NCI-H1105 (cell line): ENCODE measurements at places on chromosomes 2 and 18.

DNA sequence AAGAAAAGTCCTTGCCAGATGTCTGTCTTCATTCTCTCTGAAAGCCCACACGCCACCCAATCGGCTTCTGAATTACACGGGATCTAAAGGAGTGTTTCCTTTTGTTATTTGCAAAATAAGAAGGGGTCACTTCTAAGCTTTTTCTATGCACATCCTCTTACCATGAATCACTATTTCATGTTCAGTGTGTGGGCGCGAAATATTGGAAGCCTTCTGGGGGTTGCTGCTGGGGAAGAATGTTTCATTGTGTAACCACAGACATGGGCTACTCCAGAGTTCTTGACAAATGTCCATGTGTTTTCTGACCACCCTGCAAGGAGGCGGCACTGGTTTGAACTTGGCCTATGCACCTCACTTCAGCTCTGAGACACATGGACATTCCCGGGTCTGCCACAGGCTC lies 133.6 kb upstream of the APCDD1 start:
- no peak for DNase-seq

GRCh38 chr2:1862608-1863280 lies 118.4 kb upstream of the PXDN start:
- DNase-seq: no peak

- peak; percentile 84 for DNase-seq
These were observed 3.6 kb downstream of the PAPOLG start for GRCh38 chr2:60759654-60760053.

GRCh38 chr2:102147935-102148334 lies 5.4 kb downstream of the IL1R1 start:
- DNase-seq: no peak

- DNase-seq: no peak
These were observed 4.9 kb downstream of the IRS1 start for GRCh38 chr2:226794751-226795171.

DNA sequence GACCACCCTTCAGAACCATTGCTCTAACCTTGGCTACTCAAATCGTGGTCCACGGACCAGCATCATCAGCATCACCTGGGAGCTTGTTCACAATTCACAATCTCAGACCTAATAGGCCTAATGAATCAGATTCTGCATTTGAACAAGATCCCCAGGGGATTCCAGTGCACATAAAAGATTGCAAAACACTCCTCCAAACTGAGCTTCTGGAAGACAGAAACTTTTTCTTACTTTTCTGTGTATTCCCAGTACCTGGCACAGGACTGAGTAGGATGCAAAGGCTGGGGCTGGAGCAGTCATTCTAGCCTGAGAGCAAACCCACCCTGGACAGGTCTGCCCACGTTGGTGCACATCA lies 115.1 kb upstream of the COPS8 start:
- DNase-seq: no peak

DNA sequence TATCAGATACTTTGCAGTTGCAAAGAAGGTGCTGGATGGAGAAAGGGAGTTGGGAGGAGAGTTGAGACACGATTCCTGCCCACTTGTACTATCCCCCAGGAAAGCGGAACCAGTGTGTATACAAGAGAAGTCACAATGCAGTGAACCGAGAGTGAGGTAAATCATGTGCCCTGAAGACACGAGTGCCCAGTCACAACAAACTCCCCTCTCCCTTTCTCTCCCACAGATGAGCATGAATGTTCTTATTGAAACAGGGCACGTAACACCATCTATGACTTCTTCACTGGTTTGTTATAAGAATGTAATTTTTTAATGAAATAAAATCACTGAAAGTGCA lies 155.7 kb downstream of the IRS1 start:
- no peak for DNase-seq

DNA sequence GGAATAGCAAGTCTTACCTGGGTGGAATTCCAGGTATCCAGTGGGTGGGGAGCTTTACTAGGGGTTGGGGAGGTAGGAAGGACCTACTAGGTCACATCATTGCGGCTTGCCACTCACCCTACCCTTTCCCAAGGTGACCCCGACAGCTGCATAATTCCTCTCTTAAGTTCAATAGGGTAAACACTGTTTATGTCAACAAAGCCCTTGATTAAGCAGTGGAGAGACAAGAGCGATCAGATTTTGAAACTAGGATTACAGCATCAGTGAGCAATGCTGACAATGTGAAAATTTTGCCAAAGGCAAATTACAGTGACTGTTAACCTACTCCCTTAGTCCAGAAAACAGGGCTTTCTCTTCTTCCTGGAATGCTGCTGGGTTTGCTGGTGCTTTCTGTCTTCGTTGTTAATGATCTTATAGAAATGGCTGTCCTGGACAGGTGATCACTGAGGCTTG lies 14.5 kb downstream of the SLC19A3 start:
- no peak for DNase-seq

- DNase-seq: no peak
These were observed 28.2 kb upstream of the EPAS1 start for GRCh38 chr2:46269001-46269400.

DNA sequence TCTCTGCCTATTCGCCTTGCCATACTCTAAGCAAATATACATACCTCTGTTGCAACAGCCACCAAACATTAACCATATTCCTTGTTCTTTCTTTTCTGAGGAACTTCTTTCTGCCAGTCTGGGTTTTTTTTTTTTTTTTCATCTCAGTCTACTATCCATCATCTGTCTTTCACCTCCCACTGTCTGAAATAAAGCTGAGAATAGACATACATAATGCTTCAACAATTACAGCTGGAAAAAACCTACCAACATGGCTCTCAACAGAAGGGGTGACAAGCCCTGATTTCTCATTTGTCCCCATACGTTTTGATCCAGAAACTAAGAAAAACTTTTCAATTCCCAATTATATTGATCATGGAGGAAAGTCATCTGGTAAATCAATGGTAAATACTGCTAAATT lies 728.8 kb upstream of the POU3F3 start:
- no peak for DNase-seq

DNA sequence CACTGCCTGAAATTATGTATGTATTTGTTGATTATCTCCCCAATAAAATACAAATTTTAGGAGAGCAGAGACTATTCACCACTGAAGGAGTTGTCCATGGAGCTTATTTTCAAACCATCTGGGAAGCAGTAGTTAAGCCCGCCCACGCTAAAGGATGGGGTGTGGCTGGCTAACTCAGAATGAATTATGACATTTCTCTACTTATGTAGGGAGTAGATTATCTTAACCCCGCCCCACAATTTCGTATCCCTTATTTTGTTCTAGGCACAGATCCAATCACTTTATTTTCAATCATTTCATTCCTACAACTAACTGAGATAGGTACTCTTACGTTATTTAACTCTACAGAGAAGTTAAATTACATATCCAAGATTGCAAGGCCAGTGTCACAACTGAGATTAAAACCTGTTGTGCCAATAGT lies 1.4 kb upstream of the LAPTM4A start:
- DNase-seq: peak; percentile 24

GRCh38 chr2:46232860-46233259 lies 64.3 kb upstream of the EPAS1 start:
- DNase-seq: no peak

GRCh38 chr18:33839452-33840211 lies 261.6 kb downstream of the ASXL3 start:
- DNase-seq: peak; percentile 92

DNA sequence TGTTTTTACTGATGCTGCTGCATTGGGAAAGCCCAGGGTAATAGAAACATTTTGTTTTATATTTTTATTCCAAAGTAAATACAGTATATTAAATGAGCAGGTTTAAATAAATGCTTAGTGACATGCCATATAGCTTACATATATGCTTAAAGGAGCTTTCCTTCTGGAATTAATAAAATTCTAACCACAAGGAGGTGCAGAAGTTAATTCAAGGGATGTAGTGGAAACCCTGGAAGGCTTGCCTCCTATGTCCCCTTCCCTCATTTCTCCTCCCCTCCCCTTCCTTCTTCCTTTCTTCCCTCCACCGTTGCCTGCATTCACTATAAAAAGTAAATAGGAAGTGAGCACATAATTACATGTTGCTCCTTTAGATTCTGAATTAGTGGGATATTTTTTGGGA lies 96.3 kb downstream of the UBE2E3 start:
- no peak for DNase-seq

DNA sequence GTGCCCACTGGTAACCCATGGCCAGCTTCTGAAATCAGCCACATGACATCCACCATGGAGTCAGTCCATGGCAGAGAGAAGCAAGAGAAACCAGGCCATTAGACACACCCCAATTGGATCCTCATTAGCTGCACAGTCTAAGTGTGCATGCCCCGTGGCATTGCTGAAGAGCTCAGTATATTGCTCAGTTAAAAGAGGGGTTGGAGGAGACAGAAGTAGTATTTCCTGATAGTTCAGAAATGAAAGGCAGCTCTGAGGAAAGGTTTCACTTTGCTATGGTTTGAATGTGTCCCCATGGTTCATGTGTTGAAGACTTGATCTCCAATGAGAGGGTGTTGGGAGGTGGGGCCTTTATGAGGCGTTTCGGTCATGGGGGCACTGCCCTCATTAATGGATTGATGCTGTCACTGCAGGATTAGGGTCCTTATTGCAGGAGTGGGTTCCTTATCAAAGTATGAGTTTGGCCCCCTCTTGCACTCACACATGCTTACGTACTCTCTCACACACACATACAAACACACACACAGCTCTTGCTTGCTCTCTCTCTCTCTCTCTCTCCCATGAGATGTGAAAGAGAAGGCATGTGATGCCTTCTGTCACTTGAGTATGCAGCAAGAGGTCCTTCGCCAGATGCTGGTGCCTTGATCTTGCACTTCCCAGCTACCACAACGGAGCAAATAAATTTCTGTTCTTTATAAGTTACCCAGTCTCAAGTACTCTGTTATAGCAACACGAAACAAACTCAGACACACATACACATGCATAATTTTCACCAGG lies 58.0 kb downstream of the TMEM163 start:
- no peak for DNase-seq

DNA sequence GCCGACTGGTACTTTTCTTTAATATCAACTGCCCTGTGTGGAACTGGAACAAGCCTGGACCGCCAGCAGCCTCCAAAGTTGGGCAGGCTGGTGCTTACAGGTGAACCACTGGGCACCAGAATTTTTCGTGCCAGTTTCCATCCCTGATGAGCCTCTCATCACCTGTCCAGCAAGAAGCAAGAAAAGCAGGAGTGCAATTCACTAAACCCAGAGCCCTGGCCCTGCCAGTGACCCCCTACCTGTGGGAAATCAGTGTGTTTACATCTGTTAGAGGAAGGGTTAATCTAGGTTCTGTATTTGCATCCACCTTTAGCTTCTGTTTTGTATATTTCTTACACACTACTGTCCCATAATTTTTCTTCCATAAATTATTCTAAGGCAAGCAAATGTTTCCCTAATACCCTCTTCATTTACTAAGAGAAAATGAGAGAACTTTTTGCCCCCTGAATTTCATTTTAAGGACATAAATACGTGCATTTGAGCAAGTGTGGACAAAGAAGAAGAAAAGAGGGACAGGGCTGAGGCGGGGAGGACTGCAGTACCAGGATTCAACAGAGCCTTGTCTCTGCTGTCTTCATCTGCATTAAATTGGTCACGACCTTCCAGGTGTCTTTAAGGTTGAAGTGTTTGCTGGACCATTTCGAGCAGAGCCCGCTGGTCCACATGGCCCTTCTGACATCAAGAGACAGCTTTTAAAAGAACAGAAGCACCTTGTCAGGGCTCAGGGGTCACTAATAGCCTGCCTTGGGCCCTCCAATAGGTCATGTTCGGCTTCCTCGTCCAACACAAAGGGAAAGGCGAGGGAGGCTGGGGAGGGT lies 763.1 kb downstream of the BCL11A start:
- no peak for DNase-seq

DNA sequence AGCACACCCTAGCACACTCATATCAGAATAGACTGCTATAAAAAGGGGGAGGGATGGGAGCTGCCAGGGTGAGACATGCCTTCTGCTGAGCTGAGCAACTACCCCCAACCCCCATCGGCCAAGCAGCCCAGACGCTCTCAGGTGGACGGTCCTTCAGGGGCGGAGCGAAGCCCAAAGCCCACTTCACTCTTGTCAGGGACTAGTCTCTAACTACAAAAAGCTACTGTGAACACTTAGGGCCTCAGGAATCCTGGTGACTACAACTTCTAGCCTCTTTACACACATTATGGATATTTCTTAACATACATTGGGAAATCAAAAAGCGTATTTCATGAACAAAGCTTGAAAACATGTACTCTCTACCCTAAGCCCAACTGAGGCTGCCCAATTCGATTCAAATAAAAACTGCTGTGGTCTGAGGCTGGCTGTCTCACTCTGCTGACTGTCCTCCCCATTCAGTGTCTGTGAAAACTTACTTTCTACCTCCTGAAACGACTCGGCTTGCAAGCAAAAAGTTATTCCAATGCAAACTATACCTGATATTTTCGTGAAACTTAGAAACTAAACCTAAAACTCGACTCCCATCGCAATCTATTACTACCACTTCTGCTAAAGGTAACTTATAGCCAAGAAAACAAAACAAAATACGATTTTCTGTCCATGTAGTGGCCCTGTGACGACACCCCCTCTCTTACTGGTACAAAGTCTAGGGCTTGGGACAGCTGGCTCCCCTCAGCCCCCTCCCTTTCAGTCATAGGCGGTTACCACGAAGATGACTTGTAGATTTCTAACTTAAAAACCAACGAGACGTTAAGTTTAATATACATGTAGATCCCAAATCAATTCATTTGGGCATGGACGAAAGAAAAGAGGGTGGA lies 1.2 kb downstream of the SERTAD2 start:
- DNase-seq: no peak

DNA sequence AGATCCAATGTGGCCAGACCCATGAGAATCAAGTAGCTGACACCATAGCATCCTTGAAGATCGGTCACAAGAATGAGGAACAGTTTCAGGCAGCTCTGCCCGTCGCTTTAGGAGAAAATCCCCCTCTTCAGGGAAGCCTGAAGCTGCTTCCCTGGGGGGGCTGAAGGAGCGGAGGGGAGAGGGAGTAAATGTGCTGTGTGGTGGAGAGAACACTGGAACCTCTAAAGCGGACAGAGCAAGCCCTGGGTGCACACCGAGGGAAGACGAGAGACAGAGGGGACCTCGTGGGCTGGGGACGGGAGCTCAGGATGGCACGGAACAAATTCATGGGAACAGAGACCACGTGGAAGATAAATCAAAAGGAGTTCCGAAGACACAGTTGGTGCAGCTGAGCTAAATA lies 154.3 kb downstream of the NDUFA10 start:
- no peak for DNase-seq

GRCh38 chr2:219199470-219200211 lies 6.9 kb upstream of the ZFAND2B start:
- DNase-seq: no peak

- no peak for DNase-seq
These were observed 107.8 kb downstream of the CACNB4 start for GRCh38 chr2:151991010-151991409.
